ENCODE measurements at places on chromosomes 1 and 21.

DNA sequence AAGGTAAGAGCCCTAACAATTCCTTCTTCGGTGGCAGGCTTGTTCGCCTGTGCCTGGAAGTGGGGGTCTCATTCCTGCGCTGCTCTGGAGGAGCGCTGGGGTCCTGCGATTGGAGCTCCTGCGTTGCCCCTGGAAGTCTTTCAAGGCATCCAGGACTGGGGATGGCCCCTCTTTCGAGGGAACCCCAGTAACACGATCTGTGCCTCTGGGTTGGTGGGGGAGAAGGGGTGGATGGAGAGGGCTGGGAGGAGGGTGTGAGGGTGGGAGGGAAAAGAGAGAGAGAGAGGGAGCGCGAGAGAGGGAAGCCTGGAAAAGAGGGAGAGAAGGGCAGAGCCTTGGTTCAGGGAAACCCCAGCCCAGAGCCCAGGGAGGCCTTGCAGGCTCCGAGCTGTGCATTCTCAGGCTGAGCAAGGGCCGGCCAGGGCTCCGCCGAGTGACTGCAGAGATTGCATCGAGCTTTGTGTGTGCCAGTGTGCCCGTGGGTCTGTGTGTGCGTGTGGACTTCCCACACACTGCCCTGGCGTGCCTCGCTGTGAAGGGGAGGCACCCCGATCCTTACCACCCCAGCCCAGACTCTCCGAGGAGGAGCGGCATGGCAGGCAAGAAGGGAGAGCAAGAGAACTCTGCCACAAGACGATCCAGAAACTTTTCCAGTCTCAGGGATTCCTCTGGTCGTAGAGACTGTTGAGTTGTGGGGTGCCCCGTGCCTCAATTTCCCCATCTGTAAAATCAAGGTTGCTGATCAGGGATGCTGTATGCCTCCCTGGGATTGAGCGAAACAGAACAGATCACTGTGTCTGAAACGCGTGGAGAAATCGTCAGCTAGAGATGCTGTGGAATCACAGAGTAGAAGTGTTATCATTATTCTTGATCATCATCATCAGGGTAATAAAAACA is 619 bp downstream of the BCL9 start:
- DNase-seq, result no peak

DNA sequence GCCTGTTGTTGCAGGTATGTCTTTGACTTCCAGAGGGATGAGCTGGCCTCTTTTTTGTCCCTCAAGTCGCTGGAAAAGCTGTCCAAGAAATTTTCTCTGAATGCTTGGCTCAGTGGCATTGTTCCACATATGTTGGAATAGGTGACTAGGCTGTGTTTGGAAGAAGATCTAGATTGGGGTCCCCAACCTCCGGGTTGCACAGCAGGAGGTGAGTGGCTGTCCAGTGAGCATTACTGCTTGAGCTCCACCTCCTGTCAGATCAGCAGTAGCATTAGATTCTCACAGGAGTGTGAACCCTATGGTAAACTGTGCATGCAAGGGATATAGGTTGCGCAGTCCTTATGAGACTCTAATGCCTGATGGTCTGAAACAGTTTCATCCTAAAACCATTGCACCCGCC is 18.1 kb downstream of the BACH1 start:
- DNase-seq, result no peak

DNA sequence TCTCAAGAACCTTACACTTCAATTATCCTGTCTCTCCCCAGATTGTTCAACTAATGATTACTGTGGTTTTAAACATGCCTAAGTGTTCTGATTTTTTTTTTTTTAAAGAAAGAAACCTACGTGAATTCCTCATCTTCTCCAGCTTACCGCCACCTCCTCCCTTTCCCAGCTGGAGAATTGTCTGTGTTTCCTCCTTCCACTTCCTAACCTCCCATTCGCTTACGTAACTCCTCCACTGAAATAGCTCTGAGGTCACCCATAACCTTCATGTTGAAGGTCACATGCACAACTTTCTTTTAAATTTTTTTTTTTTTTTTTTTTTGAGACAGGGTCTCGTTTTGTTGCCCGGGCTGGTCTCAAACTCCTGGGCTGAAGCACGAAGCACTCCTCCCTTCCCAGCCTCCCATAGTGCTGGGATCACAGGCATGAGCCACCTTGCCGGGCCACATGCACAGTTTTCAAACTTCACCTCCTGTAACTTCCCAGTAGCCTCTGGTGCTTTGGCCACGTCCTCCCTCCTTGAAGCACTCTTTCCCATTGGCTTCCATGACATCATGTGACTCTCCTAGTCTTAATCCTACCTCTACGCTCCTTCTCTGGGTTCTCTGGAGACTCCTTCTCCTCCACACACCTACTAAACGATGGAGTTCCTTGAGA is 9.8 kb upstream of the CAPZB start:
- DNase-seq, result no peak

DNA sequence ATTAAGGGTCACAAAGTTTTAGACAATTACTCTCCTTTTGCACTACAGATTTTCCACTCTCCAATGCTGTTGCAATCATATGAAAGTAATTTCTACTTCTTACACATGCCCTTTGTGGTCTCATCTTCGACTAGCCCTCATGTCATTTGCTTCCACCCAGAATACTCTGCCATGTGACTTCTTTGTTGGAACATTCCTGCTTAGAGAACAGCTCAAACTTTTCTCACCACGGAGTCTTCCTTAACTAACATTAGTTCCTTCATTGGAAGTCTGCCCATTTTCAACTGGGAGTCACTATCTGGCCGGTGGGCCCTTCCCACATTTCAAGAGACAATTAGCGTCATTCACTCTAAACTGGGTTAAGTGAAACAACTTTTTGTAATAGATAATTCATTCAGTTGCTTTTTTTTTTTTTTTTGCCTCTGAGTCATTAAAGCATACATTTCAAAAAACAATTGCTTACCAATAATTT is 142.6 kb upstream of the PALMD start:
- DNase-seq, result no peak

DNA sequence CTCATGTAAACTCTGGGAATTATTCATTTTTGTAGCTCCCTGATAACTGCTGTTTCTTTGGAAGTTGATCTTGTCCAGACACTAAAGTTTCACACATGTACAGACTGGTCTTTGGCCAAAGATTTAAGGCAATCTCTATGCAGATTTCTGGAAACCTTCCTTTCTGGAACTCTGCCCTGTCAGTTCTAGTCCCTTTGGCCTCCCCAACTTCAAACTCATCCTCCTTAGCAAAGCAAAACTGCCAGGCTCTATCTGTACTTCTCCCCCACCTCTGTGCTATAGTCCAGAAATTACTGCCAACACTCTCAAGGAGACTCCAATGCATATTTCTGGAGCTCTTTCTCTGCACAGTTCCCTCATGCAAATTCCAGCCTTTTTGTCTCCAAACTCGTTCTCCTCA is 36.5 kb downstream of the C1orf198 start:
- DNase-seq, result no peak

DNA sequence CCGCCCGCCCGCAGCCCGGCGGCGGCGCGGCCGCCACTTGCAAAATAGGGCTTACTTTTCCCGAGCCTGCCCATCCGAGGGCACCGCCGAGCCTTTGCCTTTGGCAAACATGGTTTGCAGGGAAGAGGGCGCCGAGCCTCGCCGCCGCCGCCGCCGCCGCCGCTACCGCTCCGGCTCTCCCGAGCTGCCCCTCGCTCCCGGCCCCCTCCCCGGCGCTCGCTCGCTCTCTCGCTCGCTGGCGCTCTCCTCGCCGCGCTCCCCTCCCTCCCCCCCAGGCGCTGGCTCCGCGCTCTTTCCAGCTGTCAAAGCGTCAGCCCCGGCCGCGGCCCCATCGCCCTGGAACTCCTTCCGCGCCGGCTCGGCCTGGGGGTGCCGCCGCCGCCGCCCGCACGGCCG is 298 bp downstream of the SSBP3 start:
- DNase-seq, result no peak

- DNase-seq, result no peak
Measured at GRCh38 chr1:107895403-107896191, 69.4 kb downstream of the VAV3 start.

GRCh38 chr1:154276797-154277196 is 4.4 kb downstream of the HAX1 start:
- no peak for DNase-seq

DNA sequence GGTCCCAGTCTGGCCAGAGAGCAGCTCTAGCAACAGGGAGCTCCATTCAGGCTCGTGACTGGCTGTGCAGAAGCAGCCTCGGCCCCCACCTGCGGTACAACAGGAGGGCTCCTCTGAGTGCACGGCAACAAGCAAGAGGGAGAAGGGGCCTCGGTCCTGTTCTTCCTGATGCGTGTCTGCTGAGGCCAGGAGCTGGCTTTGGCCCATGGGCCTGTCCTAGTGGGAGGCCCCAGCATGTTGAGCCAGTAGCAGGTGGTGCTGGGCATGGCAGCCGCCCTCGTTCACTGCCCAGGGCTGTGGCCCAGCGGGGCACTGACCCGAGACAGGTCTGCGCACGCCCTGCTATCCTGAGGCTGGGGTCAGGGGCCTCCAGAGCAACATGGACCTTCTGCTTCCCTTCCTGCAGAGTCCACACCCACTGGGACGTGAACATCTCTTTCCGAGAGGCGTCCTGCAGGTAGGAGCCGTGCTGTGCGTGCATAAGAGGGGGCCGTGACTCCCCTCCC is 7.0 kb downstream of the SAMD11 start:
- DNase-seq, result no peak

DNA sequence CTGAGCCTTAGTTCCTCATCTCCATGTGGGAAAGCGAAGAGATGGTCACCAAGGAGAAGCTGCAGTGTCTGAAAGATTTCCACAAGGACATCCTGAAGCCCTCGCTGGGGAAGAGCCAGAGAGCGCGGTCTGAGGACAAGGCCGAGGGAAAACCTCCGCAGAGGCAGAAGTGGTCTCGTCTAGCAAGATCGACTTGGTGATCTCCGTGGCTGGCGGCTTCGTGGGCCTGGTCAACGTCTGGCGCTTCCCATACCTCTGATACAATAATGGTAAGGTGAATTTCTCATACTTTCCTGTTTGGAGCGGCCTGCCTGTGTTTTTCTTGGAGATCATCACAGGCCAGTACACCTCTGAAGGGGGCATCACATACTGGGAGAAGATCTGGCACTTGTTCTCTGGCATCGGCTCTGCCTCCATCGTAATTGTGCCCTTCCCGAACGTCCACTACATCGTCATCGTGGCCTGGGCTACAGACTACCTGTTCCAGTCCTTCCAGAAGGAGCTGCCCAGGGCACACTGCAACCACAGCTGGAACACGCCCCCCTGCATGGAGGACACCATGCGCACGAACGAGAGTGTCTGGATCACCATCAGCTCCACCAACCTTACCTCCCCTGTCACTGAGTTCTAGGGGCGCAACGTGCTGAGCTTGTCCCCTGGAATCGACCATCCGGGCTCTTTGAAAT is 841.1 kb upstream of the TMPRSS15 start:
- no peak for DNase-seq

- DNase-seq, result no peak
Measured at GRCh38 chr1:226975259-226976250, 35.5 kb downstream of the COQ8A start.

DNA sequence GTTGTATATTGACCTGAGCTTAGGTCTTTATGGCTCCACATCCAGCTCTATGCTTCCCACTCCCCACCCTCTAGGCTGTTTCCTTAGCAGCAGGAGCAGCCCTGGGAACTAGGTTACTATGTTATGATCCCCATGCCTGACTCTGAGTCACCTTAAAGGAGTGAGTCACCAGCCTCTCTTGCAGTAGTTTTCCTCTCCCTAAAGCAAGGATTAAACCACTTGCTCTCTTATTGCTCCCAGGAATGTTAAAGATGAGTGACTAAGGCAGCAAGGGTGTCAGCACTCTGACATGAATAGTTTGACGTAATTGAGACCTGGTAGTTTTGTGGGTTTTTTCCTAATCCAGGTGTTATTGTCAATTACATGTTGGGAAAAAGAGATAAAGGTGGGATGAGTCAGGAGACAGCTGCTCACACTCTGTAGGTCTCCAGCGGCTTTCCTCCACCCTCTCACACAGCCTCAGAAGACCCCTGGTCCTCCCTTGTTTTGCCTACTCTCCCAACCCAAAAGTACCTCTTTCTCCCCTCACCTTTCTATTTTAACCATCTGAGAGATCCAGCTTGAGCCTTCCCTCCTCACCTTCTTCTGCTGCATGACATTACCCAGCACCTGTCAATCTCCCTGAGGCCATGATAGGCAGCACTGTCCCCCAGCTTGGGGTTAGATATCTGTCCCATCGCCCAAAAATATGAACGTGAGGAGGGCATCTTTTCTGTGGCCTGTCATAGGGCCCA is 369.1 kb upstream of the VAMP3 start:
- no peak for DNase-seq

DNA sequence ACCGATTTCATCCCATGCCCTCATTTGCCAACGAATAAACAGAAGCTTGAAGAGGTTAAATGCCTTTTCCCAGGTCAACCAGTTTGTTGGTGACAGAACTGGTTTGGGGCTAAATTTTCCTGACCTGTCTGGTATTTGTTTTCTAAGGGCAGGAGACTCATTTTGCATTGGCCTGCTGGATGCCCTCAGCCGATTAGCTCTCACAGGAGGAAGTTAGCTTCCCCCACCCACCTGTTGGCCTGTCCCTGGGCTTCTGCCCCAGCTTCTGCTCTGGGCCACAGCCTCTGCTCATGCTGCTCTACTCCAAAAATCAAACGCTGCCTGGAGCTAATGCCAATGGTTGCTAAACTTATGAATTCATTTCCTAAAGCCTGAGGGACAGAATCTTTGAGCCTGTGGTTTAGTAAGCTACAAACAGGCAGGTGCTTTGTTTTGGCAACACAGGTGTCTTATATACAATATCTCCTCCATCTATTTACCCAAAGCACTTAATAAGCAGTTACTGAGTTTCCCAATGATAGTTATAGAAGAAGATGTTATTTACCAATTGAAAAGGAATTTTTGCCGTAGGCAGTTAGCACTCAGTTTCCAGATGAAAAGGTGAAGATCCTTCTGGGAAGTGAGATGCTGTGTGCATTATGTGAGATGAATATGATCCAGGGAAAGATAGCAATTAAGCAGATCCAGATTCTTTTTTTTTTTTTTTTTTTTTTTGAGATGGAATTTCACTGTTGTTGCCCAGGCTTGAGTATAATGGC is 82.3 kb downstream of the TM2D1 start:
- DNase-seq, result no peak

GRCh38 chr1:231355171-231355570 is 17.1 kb downstream of the SPRTN start:
- DNase-seq, result no peak

- no peak for DNase-seq
Measured at GRCh38 chr1:84570436-84571149, 3.6 kb downstream of the CTBS start.

DNA sequence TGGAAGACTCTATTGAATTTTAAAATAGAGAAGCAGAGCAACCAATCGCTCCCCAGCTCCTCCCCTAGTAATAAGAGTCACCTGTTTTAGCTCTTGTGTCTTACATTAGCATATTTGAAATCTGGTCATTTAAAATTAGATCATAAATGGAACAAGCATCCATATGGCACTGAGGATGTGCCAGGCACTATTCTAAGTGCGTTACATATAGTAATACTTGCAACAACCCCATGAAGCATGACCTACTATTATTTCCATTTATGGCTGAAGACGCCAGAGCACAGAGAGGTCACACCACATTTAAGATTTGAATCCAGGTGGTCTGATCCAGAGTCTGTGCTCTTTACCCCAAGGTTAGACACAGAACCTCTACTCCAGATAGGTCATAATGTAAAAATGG is 82.0 kb upstream of the HIVEP3 start:
- DNase-seq, result no peak

Data from activated gamma-delta T cell treated with Interleukin-2 at 50 U/mL for 16 hours (primary cell).